Dermis microvascular lymphatic vessel endothelial cell (primary cell): ENCODE measurements at places on chromosomes 3 and 15. TPM values are rescaled to one million over a fixed set of nuclear protein-coding genes. Genes with fewer than 3 reads are reported as not detected.

Gene ALDH1L1
- total RNA-seq = not detected in 2 replicates

Gene RPL15
- 2,042 and 3,297 TPM in 2 replicates for total RNA-seq

Gene PP2D1
- not detected in 2 replicates for total RNA-seq

Gene IQCB1
- 5.9 and 7.0 TPM in 2 replicates for total RNA-seq

Gene STOML1
- total RNA-seq = 8.6 and 13.7 TPM in 2 replicates

Gene RETNLB
- total RNA-seq = not detected in 2 replicates

Gene CEP19
- 5.6 and 6.6 TPM in 2 replicates for total RNA-seq

Gene CCDC33
- total RNA-seq = not detected in 2 replicates

Gene CPA3
- 0.51 TPM in 1 of 2 replicates, not detected in the other for total RNA-seq

Gene NRG4
- not detected in 2 replicates for total RNA-seq

Gene SERINC4
- total RNA-seq = not detected in 2 replicates

Gene LDHAL6B
- not detected in 2 replicates for total RNA-seq

Gene SUMF1
- total RNA-seq = 45.1 and 77.0 TPM in 2 replicates

Gene WDR5B
- 3.6 and 4.0 TPM in 2 replicates for total RNA-seq
